MCF 10A (cell line): ENCODE measurements at places on chromosomes 2 and 18. TPM values are rescaled to one million over a fixed set of nuclear protein-coding genes. Genes with fewer than 3 reads are reported as not detected.

DNA sequence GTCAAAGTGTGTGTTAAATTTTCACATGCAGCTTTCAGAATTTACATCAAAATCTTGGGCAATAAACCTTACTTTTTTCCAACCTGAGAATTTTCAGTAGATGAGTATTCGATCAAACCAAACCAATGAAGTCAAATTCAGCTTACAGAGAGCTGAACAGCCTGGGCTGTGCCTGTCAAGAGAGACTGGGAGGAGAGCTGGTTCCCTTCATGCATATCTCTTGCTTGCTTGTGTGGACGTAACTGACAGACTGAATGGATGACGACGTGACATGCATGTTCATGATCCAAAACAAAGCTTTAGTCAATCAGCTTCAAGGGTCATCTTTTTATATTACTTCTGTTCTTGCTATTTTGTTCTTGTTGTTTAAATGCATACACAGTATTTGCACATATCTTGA is 145.2 kb downstream of the GALNT3 start:
- H3K27me3 ChIP-seq: peaks cover 40% of the 10 kb centered on the region
- no peaks in the 10 kb centered on the region for H3K4me1 ChIP-seq
- H3K4me3 ChIP-seq: no peak overlapping the region
- no peaks in the 10 kb centered on the region for H3K36me3 ChIP-seq
- H3K27ac ChIP-seq: no peak overlapping the region
- no peak for DNase-seq

DNA sequence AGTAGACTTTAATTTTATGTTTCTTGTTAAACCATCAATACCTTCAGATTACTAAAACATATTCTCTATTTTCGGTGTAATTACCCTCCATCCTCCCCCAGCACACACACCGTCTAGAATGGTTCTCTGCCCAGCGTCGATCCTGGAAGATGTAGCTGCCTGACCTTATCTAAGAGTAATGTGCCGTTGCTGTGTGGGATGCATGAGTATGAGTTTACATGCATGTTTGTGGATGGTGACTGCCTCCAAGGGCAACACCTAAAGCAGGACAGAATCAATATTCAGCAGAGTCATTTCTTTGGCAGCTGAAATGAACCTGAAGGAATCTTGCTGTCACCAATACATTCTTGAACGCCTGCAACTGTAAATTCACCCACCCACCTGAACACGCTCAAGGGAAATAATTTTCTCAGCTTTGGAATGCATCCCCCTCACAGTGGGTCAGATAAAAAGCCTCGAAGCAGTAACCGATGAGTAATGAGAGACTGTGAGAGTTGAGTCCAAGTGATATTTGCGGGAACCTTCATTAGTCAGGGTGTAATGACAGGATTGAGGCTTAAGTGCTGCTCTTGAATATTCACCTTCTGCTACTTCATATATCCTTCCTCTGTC is 155.8 kb upstream of the RND3 start:
- no peaks in the 10 kb centered on the region for H3K27me3 ChIP-seq
- DNase-seq: no peak
- H3K36me3 ChIP-seq: no peaks in the 10 kb centered on the region
- no peak overlapping the region for H3K4me3 ChIP-seq
- H3K27ac ChIP-seq: no peak overlapping the region

DNA sequence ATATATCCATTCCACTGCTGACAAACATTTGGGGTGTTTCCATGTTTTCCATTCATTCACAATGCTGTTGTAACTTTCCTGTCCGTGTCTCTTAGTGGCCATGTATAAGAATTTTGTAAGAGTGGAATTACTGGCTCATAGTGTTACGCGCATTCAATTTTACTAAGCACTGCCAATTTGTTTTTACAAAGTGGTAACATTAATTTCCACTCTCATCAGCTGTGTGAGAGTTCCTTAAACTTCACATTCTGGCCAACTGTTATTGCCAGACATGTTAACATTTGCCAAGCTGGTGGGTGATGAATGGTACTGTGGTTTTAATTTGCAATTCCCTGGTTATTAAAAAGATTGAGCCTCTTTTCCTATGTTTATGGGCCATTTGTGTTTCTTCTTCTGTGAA is 134.2 kb downstream of the DTNB start:
- no peaks in the 10 kb centered on the region for H3K27me3 ChIP-seq
- DNase-seq: no peak
- H3K27ac ChIP-seq: no peak overlapping the region
- H3K4me1 ChIP-seq: no peaks in the 10 kb centered on the region

- DNase-seq: no peak
- H3K4me3 ChIP-seq: no peak overlapping the region
- no peak overlapping the region for H3K27ac ChIP-seq
- no peaks in the 10 kb centered on the region for H3K27me3 ChIP-seq
- no peaks in the 10 kb centered on the region for H3K4me1 ChIP-seq
- H3K36me3 ChIP-seq: peaks cover 5% of the 10 kb centered on the region
Measured at GRCh38 chr18:62867534-62867933, 152.2 kb downstream of the PHLPP1 start.

DNA sequence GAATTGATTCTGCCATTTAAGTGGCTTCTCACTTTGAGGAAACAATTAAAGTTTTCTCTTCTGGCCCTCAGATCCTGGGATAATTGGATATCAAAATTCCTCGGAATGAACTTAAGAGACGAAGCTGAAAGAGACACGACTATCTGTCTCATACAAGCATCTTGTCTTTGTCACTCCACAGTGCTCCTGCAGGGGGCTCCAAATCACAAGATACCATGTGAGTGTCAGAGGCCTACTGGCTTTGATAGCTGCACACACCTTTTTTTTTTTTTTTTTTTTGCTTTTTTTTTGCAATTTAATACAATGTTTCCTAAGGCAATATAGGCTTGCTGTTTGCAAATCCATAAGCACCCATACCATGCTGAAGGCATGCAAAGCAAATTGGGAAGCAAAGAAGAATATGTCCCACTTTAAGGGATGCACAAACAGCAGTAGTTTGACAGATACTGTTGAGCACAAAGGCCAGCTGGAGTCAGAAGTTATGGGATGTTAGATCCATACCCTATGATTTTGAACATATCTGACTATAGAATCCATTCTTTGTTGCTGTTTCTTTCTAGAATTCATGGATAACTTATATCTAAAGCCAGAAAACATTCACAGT is 109.0 kb upstream of the CBLN2 start:
- DNase-seq: peak; percentile 65
- no peaks in the 10 kb centered on the region for H3K4me1 ChIP-seq
- H3K27me3 ChIP-seq: peaks cover 14% of the 10 kb centered on the region
- no peak overlapping the region for H3K4me3 ChIP-seq

DNA sequence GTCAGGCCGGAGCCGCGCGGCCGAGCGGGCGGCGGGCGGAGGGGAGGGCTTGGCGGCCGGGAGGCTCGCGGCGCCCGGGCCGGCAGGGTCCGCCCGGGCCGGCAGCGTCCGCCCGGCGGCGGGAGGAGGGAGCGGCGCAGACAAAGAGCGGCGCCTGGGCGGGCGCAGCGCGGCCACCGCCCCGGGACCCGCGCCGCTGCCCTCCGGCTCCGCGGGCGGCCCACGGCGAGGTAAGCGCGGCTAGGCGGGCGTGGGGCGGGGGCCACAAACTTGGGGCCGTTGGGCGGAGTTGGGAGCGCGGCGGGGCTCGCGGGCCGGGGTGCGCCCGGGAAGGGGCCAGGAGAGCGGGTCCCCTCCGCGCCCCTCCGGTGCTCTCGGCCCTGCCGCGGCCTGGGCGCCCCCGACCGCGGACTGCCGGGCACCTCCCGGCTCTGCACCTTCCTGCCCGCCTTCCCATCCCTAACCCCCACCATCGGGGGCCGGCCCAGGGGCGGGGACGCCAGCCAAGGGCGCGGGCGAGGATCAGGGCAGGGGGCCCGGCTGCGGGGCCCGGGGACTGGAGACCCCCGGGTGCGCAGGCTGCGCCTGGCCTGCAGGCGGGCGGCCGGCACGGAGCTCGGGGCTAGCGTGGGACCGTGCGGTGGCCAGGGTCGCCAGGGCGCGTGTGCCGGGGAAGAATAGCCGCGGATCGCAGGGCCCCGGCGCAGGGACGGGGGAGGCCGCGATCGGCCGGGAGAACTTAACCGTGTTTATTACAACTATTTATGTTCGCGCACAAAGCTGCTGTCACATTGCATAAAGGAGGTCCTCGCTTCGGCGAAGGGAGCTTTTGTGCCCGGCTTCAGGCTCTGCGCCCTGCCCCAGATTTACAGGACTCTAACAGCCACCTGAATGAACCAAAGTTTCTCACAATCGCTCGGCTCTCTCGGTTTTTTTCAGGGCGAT is at the start of gene NCK2:
Gene NCK2, plus strand, starts transcription at position 4 of the 945 bp plus-strand sequence. CDS start 110,152 bp downstream, outside the sequence.
- peak within 1 kb of the TSS; percentile 85 for H3K27ac ChIP-seq
- H3K27me3 ChIP-seq: no peaks in the 10 kb centered on the region
- no peaks in the 10 kb centered on the region for H3K36me3 ChIP-seq

DNA sequence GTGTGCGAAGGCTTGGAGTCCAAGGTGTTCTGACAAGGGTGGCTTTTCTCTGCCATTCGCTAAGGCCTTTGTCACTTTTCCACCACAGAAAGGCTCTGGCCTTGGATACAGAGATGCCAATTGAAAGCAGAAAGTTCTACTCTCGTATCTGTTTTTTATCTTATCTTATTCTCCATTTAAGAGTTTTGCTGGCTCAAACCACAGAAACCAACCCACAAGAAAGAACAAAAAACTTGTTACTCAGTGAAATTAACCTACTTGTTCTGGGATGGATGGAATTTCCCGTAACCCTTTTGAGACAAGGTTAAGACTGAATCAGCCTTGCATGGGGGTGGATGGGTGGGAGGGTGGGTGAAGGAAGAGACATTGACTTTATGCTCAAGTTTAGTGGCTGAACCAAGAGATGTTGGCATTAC is 221.7 kb downstream of the CDH20 start:
- H3K4me3 ChIP-seq: no peak overlapping the region
- H3K36me3 ChIP-seq: no peaks in the 10 kb centered on the region
- H3K27ac ChIP-seq: no peak overlapping the region
- H3K27me3 ChIP-seq: no peaks in the 10 kb centered on the region
- DNase-seq: no peak

- H3K27me3 ChIP-seq: no peaks in the 10 kb centered on the region
- peaks cover 5% of the 10 kb centered on the region for H3K36me3 ChIP-seq
- H3K4me3 ChIP-seq: no peak overlapping the region
- DNase-seq: no peak
- H3K27ac ChIP-seq: no peak overlapping the region
Measured at GRCh38 chr2:231361701-231362554, 33.6 kb upstream of the B3GNT7 start.

DNA sequence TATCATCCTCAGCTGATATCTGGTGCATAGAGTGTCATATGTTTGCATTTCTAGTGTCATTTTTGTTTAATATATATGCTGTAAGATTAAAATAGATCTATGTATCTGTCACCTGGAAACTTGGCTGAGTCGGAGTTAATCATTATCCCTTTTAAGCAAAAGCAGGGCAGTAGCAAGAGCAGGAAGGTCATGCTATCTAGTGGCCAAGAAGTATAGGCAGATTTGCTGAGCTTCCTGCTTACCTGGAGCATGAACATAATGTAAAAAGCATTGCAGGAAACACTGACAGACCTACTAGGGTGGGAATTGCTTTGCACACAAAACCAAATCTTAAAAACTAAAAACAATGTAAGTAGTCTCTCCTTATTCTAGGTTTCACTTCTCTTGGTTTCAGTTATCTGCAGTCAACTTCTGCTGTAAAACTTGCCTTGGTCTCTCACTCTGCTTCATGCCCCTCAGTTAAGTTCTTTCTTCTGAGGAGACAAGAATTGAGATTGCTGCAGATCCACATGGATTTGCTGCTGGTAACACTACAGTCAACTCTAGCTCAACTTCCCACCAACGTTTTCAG is 295.3 kb downstream of the CDH7 start:
- H3K27ac ChIP-seq: no peak overlapping the region
- no peak overlapping the region for H3K4me3 ChIP-seq
- no peak for DNase-seq
- H3K36me3 ChIP-seq: no peaks in the 10 kb centered on the region

- H3K36me3 ChIP-seq: no peaks in the 10 kb centered on the region
- no peak for DNase-seq
- no peak overlapping the region for H3K4me3 ChIP-seq
- H3K4me1 ChIP-seq: peaks cover 33% of the 10 kb centered on the region
Measured at GRCh38 chr2:64947885-64948284, 41.3 kb upstream of the SLC1A4 start.

DNA sequence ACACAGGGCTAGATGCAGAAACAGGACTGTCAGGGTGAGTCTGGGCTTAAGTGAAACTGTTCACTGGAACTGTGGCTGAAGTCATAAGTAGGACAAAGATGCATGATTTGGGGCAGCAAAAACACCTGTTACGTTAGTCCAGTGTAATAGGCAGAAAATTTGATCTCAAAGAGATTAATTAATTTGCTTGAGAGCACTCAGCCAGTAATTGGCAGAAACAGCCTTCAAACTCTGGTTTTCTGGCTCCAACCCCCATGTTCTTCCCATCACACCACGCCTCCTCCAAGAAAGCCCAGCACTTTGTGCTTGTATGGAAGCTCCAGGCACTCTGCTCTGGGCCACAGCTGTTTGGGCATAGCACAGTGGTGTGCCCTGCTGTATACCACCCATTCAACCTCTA is 54.0 kb downstream of the CNTNAP5 start:
- peaks cover 9% of the 10 kb centered on the region for H3K4me1 ChIP-seq
- no peaks in the 10 kb centered on the region for H3K36me3 ChIP-seq
- no peak overlapping the region for H3K4me3 ChIP-seq

- DNase-seq: no peak
- H3K27ac ChIP-seq: no peak overlapping the region
- H3K4me1 ChIP-seq: no peaks in the 10 kb centered on the region
- H3K36me3 ChIP-seq: no peaks in the 10 kb centered on the region
Measured at GRCh38 chr2:25053041-25053440, 11.2 kb downstream of the EFR3B start.

GRCh38 chr2:204353823-204354222 is 191.5 kb upstream of the PARD3B start:
- DNase-seq: no peak
- no peaks in the 10 kb centered on the region for H3K4me1 ChIP-seq
- H3K27ac ChIP-seq: no peak overlapping the region
- no peaks in the 10 kb centered on the region for H3K27me3 ChIP-seq
- H3K36me3 ChIP-seq: no peaks in the 10 kb centered on the region

The IMP4 gene
- 99.8 and 144 TPM in 2 replicates for total RNA-seq

The CHRNG gene
- not detected in 2 replicates for total RNA-seq

The NT5C1B gene
- not detected in 2 replicates for total RNA-seq

The TSHZ1 gene
- total RNA-seq: 9.7 and 11.7 TPM in 2 replicates

The ITGA4 gene
- total RNA-seq: 0.19 and 0.42 TPM in 2 replicates

The MSTN gene
- total RNA-seq: 0.09 and 0.10 TPM in 2 replicates
